Stimulated activated CD8-positive, alpha-beta memory T cell treated with anti-CD3 and anti-CD28 coated beads, Interleukin-7, amount 100 ng/mL, for 1 hour (primary cell): ENCODE measurements at places on chromosomes 1 and 21.

- DNase-seq: no peak
Measured at GRCh38 chr1:17108786-17109185, 10.5 kb downstream of the PADI2 start.

GRCh38 chr1:12573015-12573825 lies 44.8 kb downstream of the DHRS3 start:
- no peak for DNase-seq

- no peak for DNase-seq
Measured at GRCh38 chr21:15592271-15592860, 137.4 kb upstream of the USP25 start.

DNA sequence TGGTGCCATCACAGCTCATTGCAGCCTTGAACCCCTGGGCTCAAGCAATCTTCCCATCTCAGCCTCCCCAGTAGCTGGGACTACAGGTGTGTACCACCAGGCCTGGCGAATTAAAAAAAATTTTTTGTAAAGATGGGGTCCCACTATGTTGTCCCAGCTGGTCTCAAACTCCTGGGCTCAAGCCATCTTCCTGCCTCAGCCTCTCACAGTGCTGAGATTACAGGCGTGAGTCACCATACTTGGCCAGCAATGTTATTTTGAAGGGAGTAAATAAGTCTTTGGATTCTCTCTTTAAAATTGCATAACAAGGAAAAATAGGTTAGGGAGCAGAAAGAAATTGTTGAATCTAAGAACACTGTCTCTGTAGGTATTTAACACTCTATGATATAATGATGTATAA lies 111.3 kb downstream of the RPS6KC1 start:
- DNase-seq: no peak

GRCh38 chr1:46193285-46193684 lies 4.9 kb downstream of the POMGNT1 start:
- no peak for DNase-seq

- no peak for DNase-seq
Measured at GRCh38 chr1:155890251-155890650, 20.9 kb downstream of the RIT1 start.

GRCh38 chr1:193700710-193701355 lies 514.4 kb upstream of the B3GALT2 start:
- no peak for DNase-seq

DNA sequence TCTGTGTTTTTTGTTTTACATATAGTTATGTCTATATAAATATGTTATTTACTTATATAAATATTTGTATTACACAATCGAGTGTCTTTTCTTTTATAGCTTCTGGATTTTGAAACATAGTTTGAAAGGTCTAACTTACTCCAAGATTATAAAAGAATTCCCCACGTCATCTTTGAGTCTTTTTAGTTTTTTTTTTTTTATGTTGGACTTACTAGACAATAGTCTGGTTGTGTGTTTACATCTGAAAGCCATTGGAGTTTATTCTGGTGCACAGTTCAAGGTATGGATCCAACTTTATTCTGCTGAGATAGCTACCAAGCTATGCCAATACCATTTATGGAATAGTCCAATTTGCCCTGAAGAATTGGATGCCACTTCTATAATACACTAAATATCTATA lies 26.1 kb upstream of the RCAN3 start:
- DNase-seq: no peak

DNA sequence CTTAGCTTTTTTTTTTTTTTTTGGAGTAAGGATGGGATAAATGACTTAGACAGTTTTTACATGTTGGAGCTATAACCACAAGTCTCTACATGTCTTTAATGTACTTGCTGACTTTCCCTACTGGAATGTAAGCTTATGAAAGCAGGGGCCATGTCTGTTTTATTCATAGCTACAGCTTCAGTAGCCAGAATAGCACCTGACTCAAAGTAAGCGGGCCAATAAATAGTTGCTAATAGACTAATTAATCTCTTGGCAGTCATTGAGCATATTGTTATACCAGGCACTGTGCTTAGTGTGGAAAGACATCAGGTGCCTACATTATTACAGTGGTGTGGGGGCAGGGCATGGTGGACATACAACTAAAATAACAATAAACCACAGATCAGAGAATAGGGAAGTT lies 84.4 kb upstream of the HOOK1 start:
- no peak for DNase-seq

- no peak for DNase-seq
Measured at GRCh38 chr1:89286549-89287180, 14.0 kb upstream of the GBP5 start.

DNA sequence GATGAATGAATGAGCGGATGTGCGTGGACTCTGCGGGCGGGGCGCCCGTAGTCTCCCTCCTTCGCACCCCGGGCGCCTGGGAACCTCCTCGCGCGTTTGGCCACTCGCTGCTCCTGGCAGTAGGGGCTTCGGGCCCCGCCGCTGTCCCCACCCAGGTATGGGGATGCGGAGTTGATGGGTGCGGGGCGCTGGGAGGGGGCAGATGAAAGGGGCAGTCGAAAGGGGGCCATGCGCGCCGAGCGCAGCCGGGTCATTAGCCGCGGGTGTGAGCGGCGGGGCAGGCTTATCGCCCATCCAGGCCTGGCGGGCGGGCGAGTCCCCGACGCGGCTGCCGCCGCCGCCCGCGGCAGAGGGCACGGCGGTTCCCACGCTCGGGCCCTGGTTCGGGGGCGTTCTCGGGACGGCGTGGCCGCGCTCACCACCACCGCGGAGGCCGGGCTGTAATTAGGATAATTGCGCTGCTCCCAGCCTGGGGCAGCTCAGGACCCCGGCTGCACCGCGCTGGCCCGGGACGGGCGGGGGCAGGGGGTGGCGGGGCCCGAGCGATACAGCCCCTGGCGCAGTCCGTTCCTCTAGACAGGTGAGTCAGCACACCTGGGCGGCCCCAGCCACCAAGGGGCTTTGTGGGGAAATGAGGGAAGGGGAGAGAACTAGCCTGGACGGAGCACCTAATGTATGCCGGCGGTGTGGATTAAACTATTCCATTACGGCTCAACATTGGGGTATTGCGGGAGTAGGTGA lies 22.1 kb upstream of the CITED4 start:
- no peak for DNase-seq

DNA sequence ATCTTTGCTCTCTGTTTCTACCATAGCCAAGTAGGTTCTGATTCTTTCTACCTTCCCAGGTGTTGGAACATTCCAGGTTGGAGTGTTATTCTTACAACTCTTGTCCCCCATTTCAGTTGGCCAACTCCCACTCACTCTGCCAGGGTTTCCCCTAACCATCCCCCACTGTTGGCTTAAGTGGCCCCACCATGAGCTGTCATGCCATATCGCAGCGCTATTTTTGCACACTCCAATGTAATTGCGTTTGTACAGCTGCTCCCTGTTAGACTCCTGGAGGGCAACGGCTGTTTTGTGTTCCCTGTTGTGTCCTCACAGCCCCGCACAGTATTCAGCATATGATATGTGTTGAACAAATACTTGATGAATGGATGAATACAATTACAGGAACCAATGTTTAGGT lies 117.7 kb upstream of the ETS2 start:
- DNase-seq: no peak

GRCh38 chr1:234518876-234519275 lies 39.9 kb upstream of the TARBP1 start:
- DNase-seq: no peak

DNA sequence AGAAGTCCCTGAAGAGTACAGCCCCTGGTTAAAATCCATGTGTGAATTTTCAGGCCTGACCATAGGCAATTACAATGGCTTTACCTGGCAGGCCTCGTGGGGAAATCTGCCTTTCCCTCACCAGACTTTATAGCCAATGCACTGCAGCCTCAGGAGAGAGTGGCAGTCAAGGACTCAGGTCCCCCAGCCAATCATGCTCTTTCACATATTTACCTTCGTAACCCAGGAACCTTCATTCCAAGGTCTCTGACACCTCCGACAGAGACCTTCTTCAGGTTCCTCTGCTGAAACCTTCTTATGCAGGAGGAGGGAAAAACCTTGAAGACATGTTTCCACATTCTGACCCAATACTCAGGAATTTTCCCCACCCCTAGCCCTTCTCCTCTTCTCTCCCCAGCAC lies 118.9 kb downstream of the FASLG start:
- DNase-seq: no peak

DNA sequence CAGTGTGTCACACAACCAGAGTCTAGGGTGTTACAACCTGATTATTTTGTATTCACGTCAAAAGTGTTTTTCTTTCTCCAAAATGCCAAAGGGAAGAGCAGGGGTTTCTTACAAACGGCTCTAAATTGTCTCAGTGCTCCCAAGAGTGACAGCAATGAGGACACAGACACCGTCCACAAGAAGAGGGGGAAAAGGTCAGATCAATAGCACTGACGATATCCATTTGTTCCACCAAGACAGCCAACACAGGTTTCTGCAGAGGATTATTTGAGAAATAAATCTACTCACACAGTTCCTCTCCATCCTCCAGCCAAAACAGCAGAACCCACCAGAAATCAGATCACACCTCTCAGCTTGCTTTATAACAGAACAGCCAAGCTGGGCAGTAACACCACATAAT lies 193.9 kb downstream of the SEC16B start:
- DNase-seq: no peak

DNA sequence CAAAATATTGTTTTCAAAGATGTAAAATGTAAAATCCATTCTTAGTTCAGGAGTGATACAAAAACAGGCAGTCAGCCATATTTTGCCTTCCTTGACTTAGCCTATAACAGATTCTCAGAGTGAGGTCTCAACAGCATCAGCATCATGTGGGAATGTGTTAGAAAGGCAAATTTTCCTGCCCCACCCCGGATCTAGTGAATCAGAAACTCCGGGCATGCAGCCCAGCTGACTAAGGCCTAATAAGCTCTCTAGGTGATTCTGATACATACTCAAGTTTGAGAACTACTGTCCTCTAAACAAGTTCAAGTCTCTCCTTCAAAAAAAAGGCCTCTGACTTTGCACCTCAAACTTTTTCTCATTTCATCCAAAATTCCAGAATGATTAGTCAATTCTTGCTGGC lies 46.9 kb upstream of the PRRC2C start:
- DNase-seq: no peak

DNA sequence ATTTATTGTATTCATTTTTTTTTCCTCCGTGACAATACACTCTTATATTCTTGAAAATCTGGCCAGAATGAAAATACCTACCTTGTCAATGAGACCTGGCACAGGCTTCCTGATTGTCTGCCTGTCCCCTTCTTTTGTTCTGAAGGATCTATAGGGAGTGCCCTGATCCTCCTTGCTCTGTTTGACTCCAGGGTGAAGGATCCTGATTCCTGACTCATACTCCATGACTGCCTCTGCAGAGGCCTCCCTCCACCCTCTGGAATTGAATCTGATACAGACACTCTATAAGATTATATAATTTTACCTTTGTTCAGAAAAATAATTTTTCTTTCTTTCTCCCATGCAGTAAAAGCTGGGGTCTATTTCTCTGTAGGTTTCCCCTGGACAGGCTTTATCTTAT lies 116.2 kb downstream of the HMCN1 start:
- no peak for DNase-seq

GRCh38 chr21:26956216-26956615 lies 10.7 kb downstream of the ADAMTS5 start:
- DNase-seq: no peak

GRCh38 chr1:78831731-78832360 lies 174.7 kb downstream of the ADGRL4 start:
- DNase-seq: no peak

- DNase-seq: no peak
Measured at GRCh38 chr1:232066521-232066920, 439.9 kb downstream of the DISC1 start.

GRCh38 chr1:106232128-106232527 lies 824.3 kb upstream of the PRMT6 start:
- DNase-seq: no peak

DNA sequence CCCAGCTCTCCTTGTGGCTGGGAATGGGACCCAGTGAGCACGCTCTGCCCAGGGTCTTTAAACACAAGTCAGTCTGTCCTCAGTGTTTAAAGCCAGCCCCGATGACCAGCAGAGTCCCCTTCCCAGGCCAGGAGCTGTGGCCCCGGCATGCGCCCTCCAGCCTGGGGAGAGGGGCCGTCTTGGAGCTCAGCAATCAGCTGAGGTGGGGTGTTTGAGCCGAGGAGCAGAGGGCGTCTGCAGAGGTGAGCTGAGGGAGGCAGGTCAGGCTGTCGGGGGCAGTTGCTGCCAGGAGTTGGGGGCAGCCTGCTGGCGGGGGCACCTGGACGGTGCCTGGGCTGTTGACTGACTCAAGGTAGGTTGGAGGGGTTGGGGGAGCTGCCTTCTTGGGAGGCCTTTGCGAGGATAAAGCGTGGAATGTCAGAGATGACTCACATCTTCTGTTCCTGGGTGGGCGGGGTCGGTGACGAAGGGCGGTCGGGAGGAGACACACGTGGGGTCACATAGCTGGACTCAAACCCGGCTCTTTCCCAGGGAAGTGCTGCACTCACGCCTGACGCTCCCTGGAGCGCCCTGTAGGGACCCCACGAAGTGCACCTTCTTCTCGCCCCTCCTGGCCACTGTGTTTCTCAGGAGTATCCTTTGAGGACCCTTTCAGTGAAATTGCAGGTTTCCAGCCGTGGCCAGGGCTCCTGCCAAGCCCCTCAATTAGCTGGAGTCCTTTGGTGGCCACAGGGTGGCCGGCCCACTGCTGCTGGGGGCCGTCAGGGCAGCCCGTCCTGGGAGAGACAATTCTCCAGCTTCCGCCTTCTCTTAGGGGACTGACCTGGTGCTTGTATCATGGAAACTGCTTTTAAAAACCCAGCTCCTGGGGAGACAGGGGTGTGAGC lies 86.2 kb downstream of the SIK1 start:
- no peak for DNase-seq

- DNase-seq: peak; percentile 42
Measured at GRCh38 chr1:205918955-205919746, 24.1 kb downstream of the SLC26A9 start.

- peak; percentile 28 for DNase-seq
Measured at GRCh38 chr1:111471012-111471411, 2.8 kb upstream of the C1orf162 start.

- DNase-seq: no peak
Measured at GRCh38 chr1:168897249-168897648, 168.2 kb upstream of the DPT start.

- no peak for DNase-seq
Measured at GRCh38 chr1:29708381-29708780, 472.1 kb downstream of the PTPRU start.

DNA sequence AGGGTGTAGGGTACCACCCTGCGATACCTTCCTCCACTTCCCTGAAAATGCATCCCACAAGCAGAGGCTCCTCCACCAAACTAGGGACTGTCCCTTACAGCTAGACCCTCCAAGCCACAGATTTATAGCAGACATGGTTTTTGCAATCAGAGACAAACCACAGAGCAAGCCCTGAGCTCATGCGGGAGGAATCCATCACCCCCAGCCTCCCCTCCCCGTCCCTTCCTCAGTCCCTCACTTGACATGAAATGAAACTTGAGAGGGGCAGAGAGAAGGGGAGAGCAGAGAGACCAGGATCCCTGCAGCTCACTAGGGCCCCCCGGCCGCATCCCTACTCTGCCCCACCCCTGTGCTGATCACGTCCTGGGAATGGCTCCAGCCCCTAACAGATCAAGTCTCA lies 94.9 kb downstream of the MRPL37 start:
- no peak for DNase-seq

DNA sequence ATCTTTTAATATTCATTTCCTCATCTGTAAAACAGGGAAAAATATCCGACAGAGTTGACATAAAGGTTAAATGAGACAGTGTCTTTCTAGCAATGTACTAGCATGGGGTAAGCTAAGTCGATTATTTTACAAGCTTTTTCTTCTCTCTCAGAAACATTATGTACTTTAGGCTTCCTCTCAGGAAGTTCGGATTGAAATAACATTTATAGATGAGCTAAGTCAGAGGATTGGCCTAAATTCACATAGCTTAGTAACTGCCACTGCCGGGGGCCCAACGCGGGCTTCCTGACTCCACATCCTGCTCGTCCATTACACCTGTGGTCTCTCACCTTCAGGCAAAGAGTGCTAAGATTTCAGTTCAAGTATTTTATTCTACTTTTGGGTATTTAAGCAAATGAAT lies 462.3 kb upstream of the NFIA start:
- DNase-seq: no peak
